ENCODE measurements at places on chromosomes 1 and 21.

DNA sequence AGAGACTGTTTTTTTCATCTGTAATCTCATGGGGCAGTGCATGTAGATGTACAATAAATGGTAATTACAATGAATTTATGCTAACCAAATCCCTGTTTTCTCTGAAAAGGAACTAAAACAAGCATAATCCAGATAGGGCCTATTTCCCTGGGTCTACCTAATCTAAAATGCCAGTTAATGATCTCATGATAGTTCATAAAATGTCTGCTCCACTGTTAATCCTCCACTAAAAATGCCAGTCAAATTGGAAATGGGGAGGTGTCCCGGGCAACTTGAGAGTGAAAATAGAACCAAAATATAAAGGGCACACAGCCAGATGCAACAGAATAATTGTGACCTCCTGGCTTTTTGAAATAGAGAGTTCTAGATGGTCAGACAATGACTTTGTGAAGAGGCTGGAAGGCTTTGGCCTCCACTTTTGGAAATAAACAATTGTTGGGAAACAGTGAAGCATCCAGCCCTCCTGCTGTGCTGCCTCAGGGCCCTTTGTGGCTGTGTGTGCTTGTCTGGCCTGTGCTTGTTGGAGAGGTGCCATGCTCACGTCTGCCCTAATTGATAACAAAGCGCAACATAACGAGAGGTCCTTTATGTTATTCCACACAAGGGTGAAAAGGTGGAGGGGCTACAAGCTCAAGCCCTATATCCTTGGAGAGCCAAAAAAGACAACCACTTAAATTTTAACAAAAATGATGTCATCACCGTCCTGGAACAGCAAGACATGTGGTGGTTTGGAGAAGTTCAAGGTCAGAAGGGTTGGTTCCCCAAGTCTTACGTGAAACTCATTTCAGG, 97.7 kb downstream of the ATP5PO start:
- DNase-seq, result no peak

DNA sequence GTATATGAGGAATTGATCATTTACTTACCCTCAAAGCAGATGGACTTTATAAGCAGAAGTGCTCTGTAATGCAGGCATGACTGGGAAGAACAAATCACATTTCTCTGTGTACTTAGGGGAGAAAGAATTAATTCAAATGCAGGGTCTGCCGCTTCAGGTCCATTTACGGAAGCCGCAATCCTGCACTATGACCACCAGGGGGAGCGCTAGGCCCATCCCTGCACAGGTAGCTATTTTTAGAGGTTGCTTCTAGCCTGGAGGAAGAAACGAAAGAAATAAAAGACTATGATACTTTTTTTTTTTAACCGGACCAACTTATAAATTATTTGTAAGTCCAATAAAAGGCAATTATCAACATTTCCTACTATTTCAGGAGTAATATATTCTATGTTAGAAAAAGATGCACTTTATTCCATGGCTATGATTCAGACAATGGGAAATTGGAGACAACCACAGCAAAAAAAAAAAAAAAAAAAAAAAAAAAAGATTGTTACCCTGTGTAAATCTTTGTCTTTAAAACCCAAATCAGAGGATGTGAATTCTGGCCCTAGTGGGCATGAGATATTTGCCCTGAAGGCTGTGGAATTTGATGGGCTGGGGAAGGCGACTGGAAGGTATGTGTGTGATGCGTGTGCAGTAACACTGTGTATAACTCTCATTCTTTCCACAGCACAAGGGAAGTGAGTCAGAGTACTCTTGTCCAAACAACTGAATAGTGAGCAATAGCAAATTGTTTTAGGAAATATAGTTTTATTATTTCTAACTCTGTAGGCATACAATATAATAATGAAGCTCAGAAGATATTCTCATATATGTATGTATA, 12.9 kb upstream of the FYB2 start:
- peak; percentile 64 for DNase-seq

DNA sequence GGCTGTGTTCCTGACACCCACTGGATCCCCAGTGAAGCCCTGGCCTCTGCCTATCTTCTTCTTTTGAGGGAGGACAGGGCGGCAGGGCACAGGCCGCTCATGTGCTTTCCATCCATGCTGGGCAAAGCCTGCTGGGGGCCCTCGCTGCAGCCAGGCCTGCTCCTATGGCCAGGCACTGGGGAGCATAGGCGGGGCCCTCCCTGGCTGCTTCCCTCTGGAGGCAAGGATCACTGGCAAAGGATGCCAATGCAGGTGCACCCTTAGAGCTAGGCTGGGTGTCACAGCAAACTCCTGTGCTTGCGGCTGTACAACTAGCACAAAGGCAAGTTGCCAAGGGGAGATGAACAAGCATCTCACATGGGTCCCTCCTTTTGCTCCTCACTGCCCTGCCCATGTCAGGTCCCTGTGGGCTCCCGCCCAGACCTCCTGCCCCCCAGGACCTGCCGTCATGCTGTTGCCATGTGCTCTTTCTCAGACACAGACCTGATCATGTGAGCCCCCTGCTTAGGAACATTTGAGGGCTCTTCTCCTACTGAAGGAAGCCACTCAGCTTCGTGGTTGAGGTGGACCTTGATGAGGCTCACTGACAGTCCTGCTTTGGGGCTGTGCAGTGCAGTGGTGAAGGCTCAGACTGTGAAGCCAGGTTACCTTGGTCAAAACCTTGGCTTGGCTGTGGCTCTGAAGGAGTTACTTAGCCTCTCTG, 393.6 kb downstream of the PTPRU start:
- no peak for DNase-seq

DNA sequence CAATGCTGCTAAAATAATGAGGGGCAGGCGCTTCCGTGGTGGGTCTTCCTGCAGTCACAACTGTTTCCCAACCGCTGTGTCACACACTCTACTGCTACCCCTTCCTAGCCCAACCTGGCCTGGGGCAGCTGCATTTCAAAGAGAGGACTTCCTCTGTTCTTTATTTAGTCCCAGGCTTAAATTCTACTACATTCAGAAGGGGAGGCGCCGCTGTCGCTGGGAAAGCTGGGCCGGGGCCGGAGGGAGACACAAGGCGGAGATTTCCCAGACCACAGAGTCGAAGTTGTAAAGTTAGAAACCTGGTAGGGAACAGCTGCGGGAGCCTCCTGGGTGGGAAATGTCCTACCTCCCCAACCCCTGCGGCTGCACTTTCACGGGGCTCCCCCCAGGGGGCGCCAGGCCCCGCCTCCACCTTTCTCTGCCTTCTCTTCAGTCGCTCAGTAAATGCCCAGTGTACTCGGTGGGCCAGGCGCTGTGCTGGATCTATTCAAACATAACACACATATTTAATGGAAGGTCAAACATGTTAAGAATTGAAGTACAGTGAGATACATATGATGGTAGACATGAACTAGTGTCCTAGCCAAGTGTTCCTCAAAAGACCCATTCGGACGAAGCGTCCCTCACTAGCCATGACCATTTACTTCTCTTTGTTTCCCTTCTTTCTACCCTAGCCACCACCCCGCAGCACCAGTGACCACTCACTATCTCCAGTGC, 23.1 kb downstream of the DYRK3 start:
- DNase-seq, result peak; percentile 57

DNA sequence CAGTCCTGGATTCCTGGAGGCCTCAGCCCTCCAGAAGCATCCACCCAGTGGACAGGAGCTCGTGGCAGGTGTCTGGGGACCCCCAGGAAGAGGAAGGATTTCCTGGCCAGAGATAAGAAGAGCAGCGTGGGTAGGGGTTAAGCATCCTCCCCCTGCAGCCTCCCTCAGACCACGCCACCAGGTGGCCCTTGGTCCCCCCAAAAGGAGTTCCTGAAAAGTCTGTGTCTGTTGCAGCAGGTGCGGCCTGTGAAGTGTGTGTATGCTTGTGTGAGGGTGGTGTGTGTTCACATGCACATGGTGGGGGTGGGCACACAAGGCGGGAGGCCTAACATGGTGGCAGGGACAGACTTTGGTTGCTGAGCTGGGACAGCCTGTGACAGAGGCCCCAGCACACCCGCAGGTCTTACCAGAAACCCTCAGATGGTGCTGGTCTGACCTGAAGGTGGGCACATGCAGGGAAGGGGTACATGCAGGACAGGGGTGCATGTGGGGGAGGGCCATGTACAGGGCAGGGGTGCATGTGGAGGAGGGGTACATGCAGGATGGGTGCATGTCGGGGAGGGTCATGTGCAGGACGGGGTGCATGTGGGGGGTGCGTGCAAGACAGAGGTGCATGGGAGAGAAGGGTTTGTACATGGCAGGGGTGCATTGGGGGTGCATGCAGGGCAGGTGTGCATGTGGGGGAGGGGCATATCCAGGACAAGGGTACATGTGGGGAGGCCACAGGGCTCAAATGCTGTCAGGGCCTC, 18.2 kb upstream of the RUNX3 start:
- DNase-seq, result no peak

DNA sequence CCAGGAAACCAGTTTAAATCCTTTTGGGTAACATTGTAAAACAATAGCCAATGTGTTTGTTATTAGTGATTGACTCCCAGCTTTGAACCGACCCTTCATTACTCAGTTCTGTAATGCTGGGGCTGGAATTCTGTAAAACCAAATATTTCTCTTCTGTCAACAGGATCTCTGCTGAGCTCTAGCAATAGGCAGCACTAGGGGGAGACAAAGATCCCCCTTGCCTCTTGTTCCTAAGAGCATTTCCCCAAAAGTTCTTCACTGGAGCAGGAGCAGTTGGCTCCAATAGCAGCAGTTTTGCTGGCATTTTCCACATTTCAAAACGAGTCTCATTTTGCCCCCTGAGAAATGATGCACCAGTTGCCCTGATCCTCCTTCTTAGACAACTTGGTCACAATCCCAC, 1671.1 kb downstream of the MRPL39 start:
- no peak for DNase-seq

DNA sequence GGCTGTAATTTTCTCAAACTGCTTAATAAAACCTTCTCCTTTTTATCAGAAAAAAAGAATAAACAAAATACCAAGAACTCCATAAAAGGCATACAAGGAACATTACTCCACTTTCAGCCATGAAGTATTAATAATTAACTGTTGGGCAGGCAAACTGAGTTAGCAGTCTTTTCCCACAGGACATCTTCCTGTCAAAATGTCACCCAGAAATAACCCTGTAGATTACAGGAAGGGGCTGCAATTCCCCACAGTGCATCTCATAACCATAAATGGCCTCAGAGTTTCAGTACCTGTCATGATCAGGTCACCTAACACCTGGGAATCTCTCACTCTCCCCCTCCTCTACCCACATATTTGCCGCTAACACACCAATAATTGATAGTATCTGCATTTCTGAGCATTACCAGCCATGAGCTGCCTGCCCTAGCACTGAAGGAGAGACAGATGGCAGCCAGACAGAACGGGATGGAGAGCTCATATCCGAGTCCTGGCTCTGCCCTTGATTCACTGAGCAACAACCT, 475.0 kb downstream of the SMYD3 start:
- DNase-seq, result no peak

- peak; percentile 20 for DNase-seq
These were observed 98.8 kb downstream of the RABGAP1L start for GRCh38 chr1:174258148-174258550.

- DNase-seq, result no peak
These were observed 147.8 kb downstream of the TNFSF18 start for GRCh38 chr1:172902861-172903381.

DNA sequence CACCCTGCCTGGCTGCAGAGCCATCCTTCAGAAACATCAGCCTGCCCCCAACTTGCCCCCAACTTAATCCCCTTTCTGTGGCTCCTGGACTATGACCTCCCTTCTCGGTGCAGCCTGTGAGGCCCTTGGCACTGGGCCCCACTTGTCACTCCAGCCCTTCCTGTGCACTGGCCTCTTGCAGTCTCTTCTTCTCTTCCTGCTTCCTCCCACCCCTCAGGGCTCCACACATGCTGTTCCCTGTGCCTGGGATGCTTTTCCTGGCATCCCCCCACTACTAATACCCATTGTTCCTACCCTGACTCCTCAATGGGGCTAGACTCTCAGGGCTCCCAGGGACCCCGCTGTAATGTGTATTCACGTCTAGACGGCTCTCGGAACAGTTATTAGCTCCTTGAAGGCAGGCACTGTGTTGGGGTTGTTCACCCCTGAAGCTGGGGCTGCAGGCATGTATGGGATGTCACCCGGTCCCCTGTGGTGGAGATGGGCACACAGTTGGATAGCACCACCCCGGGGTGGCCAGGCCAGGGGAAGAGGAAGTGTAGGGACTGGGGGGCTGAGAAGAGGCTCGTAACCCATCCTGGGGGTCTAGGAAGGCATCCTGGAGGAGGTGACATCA, 4.5 kb downstream of the LDLRAD1 start:
- DNase-seq, result no peak

DNA sequence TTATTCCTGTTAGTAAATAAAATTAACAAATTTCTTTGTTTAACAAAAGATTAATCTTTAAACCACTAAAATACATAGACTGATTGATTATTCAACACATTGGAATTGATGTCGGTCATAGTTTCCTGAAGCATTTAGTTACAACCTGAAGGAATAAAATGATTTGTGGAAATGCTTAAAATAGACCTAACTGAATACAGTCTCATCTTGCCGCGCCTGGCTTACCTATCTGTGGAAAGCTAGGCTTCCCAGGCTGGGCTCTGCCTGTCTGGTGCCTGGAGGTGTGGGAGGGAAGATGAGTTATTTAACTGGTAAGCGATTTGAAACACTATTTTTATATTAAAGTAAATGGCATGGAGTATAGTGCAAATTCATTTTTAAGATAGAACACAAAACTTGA, 10.2 kb downstream of the RHOU start:
- DNase-seq, result no peak

GRCh38 chr21:15560383-15561056, 169.3 kb upstream of the USP25 start:
- no peak for DNase-seq

DNA sequence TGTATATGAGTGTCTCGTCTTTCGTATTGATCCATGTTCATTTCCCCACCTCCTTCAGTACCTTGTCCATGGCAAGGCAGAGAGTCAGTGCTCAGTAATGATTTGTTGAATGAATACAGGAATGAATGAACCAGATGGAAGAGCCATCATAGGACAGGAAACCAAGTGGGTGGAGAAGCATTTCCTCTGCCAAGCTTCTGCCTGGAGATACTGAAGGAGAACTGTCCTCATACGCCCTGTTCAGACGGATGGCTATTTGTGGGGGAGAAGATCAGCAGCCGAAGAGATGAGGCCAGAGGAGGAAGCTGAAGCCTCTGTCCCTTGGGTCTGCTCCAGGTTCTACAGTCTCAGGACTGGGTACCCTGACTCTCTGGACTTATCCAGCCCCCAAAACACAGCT, 5.8 kb downstream of the FAM43B start:
- DNase-seq, result no peak

DNA sequence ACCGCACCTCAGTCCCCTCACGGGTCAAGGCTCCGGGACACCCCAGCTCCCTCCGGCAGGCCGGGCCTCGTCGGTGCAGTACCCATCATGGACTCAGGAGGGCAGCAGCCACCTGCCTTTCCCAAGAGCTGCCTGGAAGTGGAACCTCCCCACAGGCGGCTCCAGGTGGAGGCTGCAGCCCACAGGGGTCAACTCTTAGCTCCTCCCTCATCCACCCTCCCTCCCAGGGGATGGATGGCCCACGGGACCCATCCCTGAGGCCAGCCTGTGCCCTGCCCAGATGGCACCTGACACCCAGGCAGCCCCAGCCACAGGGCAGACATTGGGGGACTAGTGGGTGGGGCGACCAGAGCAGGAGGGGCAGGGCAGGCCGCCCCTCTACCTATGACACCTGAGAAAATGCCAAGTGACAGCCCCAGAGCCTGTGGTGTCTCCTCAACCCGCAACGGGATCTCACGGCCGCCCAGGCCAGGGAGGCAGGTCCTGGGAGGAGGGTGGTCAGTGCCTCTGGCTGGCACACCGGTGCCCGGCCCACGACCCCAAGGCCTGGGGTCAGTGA, 1.2 kb upstream of the ARHGEF16 start:
- DNase-seq, result peak; percentile 76

- DNase-seq, result no peak
These were observed 6.7 kb downstream of the KHDRBS1 start for GRCh38 chr1:32020339-32020738.
